A549 (cell line): ENCODE measurements at places on chromosomes 6 and 20. TPM values are rescaled to one million over a fixed set of nuclear protein-coding genes. Genes with fewer than 3 reads are reported as not detected.

Gene RANBP9
- 13.7 to 15.2 TPM (median 14.3 TPM) in 3 replicates for polyA plus RNA-seq

Gene AFG1L
- 1.3 to 1.5 TPM (median 1.3 TPM) in 3 replicates for polyA plus RNA-seq

Gene ATP6V1G2
- polyA plus RNA-seq: 0.57 to 0.75 TPM (median 0.64 TPM) in 3 replicates

Gene OR2B6
- polyA plus RNA-seq: 0.11 to 0.24 TPM (median 0.18 TPM) in 3 replicates

Gene GUCA1A
- not detected in 3 replicates for polyA plus RNA-seq

Gene SIM1
- not detected in 3 replicates for polyA plus RNA-seq

Gene C6orf52
- polyA plus RNA-seq: 1.3 to 1.7 TPM (median 1.4 TPM) in 3 replicates

Gene RGS17
- polyA plus RNA-seq: 2.5 to 3.2 TPM (median 2.5 TPM) in 3 replicates

Gene SLPI
- 3.7 to 4.5 TPM (median 3.7 TPM) in 3 replicates for polyA plus RNA-seq

Gene TFAP2B
- polyA plus RNA-seq: not detected in 3 replicates

Gene HAO1
- polyA plus RNA-seq: not detected in 3 replicates

Gene C20orf141
- polyA plus RNA-seq: 0.29 to 0.56 TPM (median 0.54 TPM) in 3 replicates

Gene SIRPB2
- polyA plus RNA-seq: not detected in 3 replicates

Gene LGSN
- polyA plus RNA-seq: 8.1 to 11.2 TPM (median 9.8 TPM) in 3 replicates

Gene PHF20
- polyA plus RNA-seq: 23.8 to 24.9 TPM (median 24.0 TPM) in 3 replicates

Gene HRH3
- not detected in 3 replicates for polyA plus RNA-seq

Gene FAM83C
- polyA plus RNA-seq: 0.03 TPM in 1 of 3 replicates, not detected in the others

Gene SIRPD
- polyA plus RNA-seq: not detected in 3 replicates

Gene RIPOR3
- polyA plus RNA-seq: 0.05 to 0.06 TPM in 2 of 3 replicates, not detected in the other

Gene COL11A2
- polyA plus RNA-seq: 0.93 to 1.3 TPM (median 1.1 TPM) in 3 replicates
